Dermis blood vessel endothelial cell (primary cell): ENCODE measurements at places on chromosomes 11 and 22. TPM values are rescaled to one million over a fixed set of nuclear protein-coding genes. Genes with fewer than 3 reads are reported as not detected.

DNA sequence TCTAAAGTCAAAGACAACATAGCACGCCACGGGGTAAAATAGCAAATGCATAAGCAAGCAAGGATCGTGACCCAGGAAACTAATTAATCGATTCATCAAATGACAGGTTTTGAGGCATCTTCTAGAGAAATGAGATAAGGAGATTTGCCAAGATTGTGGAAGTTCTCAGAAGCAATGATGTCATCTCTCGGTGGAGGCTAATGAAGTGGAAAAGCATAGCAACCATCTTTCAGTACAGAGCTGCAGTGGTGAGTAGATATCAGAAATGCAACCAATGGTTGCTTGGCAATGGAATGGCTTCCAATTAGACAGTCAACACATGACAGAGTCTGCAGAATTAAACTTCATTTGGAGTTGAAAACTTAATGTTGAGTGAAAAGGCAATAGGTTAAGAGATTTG lies 116.0 kb downstream of the KIRREL3 start:
- no peak for DNase-seq

GRCh38 chr11:62449451-62449851 lies 30.6 kb downstream of the SCGB1A1 start:
- no peak for DNase-seq

GRCh38 chr11:57417056-57417455 lies 9.9 kb downstream of the SLC43A3 start:
- DNase-seq: no peak

DNA sequence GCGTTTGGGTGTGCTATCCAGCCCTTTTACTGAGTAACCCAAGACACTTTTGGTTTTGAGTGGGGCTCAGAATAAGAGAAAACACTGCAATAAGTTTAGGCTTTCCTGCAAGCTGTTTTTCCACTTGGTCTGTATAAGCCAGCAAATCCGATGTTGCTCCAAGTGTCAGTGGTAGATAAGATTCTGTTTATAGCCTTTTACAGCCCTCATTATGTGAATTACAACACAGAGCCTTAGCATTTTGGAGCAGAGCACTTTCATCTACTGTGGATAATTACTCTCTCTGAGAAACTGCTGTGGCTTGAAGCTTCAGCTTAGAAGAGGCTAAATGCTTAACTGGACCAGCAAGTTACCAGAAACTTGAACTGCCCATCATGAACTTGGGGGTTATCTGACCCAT lies 601.1 kb downstream of the JRKL start:
- no peak for DNase-seq

GRCh38 chr11:19946681-19947080 lies 213.6 kb downstream of the DBX1 start:
- DNase-seq: no peak

- DNase-seq: no peak
These were observed 1.7 kb downstream of the SEZ6L start for GRCh38 chr22:26170795-26171580.

DNA sequence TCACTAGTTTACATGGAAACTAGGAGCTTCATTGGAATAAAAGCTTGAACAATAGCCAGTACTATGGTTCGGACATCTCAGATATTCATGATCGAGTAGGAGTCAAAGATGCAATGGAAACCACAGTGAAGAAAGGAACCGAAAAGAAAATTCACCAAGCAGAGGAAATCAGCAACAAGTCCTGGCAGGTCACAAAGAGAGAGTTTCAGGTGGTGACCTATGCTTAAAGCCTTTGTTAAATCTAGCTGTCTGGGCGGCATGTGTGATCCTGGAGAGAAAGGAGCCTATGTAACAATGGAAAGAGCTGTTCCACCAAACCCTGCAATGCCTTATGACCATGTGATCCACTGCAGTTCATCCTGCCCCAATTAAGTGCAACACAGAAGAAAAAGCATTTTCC lies 68.9 kb upstream of the POU2AF2 start:
- DNase-seq: no peak

- peak; percentile 80 for DNase-seq
These were observed 157.7 kb downstream of the C11orf91 start for GRCh38 chr11:33542921-33543320.

Gene CCDC89
- not detected in 2 replicates for total RNA-seq

Gene SPTBN2
- total RNA-seq: 36.8 and 50.4 TPM in 2 replicates

Gene SYT7
- 0.51 and 3.0 TPM in 2 replicates for total RNA-seq

Gene GSC2
- not detected in 2 replicates for total RNA-seq

Gene NDUFS8
- total RNA-seq: 104 and 109 TPM in 2 replicates
